Stimulated activated naive CD8-positive, alpha-beta T cell treated with anti-CD3 and anti-CD28 coated beads, Interleukin-15, amount 100 ng/mL, for 72 hours (primary cell): ENCODE measurements at places on chromosomes 3 and 15.

- DNase-seq: no peak
Observed at GRCh38 chr3:69650066-69650419, 89.2 kb upstream of the MITF start.

DNA sequence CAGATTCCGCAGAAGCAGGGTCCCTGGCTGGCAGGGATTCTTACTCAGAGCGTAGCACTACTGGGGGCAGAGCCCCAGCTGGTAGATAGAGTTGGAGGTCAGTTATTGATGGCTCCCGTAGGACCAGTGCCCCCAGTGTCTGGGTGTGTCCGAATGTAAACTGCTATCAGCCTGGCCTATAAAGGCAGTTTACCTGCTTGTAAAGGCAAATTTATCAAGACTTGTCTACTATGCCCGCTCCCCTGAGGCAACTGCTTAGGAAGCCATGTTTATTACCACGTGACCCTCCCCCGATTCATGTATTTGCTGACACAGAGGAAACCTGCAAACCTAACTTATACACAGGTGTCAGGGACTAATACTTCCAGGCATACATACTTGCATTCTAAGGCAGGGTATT, 607 bp upstream of the PPP1R14D start:
- DNase-seq: no peak

- no peak for DNase-seq
Observed at GRCh38 chr15:55552926-55553325, 35.2 kb downstream of the PYGO1 start.

- no peak for DNase-seq
Observed at GRCh38 chr15:75314552-75315290, 21.1 kb upstream of the COMMD4 start.
